ENCODE measurements at places on chromosomes 4 and X.

- no peak for DNase-seq
These were observed 40.8 kb downstream of the CCNG2 start for GRCh38 chr4:77197831-77198230.

DNA sequence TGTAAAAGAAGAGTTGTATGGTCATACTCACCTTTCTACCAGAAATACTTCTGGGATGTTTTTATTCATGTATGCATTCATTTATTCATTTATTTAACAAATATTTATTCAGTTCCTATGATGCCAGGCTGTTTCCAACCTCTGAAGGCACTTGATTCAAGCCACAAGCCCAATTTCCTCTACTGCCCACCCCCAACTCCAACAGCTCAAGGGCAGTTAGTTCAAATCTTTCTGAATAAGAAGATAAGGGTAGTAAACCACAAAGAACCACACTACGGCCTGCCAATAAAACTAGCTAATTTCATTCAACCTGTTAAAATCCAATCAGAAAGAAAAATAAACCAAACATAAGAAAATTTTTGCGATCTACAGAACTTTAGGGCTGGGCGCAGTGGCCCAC lies 31.2 kb downstream of the LRBA start:
- DNase-seq: no peak

DNA sequence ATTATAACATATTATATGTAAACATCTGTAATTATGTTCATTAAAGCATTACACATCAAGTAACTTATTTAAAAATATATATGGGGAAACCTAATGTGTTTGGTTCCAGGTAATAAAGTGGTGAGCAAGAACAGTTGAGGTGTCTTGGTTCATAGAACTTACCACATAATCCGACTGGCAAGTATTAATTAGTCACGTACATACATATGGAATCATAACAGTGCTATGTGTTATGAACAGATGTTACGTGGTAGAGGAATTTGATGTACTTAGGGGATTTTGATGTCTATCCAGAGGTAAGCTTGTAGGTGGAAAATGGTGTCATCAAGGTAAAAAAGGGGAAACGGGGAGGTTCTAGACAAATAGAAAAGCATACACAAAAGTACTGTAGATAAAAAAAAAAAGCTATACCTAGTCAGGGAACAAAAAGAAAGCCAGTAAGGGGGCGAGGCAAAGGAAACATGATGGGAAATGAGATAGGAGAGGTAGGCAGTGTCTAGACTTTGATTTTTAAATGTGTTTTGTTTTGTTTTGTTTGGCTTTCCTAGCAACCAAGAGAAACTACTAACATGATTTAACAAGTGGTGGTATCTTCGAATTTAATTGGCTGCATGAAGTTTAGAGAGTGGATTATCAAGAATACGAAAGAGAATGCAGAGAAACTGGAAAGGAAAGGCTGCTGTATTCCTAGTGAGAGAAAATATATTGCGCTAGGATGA lies 12.6 kb downstream of the DMD start:
- DNase-seq: no peak

DNA sequence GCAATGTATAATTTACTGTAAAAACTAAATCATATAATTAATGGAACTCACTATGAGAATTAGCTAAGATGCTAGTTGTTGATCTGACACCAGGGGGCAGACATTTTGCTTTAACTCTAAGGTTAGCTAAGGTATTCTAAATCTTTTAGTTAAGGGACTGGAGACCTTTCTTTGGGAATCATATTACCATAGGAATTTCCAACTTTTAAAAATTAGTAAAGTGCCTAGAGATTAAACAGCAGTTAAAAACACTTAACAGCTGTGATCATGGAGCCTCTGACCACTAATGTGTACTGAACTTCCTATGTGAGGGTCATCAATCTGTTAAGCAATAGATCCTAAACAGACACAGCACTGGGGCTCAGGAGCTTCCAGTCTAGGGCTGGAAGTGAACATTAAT lies 226.6 kb downstream of the NSUN7 start:
- DNase-seq: no peak

- no peak for DNase-seq
These were observed 126.1 kb downstream of the PTTG2 start for GRCh38 chr4:38086151-38086848.

All from SHP77 treated with DMSO at 0.1 percent for 48 hours (cell line).